HCT116 (cell line): ENCODE measurements at places on chromosomes 3 and 15. TPM values are rescaled to one million over a fixed set of nuclear protein-coding genes. Genes with fewer than 3 reads are reported as not detected.

Gene CISH
- total RNA-seq, result 4.5 TPM

Gene CDHR4
- not detected for total RNA-seq

Gene LRRC31
- total RNA-seq, result not detected

Gene FAM3D
- 0.32 TPM for total RNA-seq
